Camera-type eye (tissue), 1 donor: ENCODE measurements at places on chromosomes 12 and 14. TPM values are rescaled to one million over a fixed set of nuclear protein-coding genes. Genes with fewer than 3 reads are reported as not detected.

LRRC23 gene
- total RNA-seq: 14.5 TPM

CAPRIN2 gene
- 89.2 TPM for total RNA-seq

UNC79 gene
- total RNA-seq: 13.7 TPM

PALS1 gene
- 49.1 TPM for total RNA-seq

GOLT1B gene
- 49.8 TPM for total RNA-seq

KCNJ8 gene
- total RNA-seq: 25.4 TPM

TCL1A gene
- total RNA-seq: not detected

OTX2 gene
- 538 TPM for total RNA-seq

SMIM41 gene
- not detected for total RNA-seq

KRT73 gene
- total RNA-seq: not detected

RDH5 gene
- 48.5 TPM for total RNA-seq

GPD1 gene
- total RNA-seq: 28.3 TPM

LRRK2 gene
- total RNA-seq: 19.8 TPM

CISTR gene
- not detected for total RNA-seq

MDGA2 gene
- 25.9 TPM for total RNA-seq

LMNTD1 gene
- not detected for total RNA-seq

OAS1 gene
- 5.7 TPM for total RNA-seq

KCNH5 gene
- 8.7 TPM for total RNA-seq

TGM1 gene
- total RNA-seq: 6.2 TPM

NEUROD4 gene
- 367 TPM for total RNA-seq

RERG gene
- 23.4 TPM for total RNA-seq
